Posterior vena cava (tissue), 2 donors: ENCODE measurements at places on chromosomes 16 and 17.

GRCh38 chr17:50346313-50347116 lies 589 bp downstream of the XYLT2 start:
- DNase-seq = peak; percentile 83

DNA sequence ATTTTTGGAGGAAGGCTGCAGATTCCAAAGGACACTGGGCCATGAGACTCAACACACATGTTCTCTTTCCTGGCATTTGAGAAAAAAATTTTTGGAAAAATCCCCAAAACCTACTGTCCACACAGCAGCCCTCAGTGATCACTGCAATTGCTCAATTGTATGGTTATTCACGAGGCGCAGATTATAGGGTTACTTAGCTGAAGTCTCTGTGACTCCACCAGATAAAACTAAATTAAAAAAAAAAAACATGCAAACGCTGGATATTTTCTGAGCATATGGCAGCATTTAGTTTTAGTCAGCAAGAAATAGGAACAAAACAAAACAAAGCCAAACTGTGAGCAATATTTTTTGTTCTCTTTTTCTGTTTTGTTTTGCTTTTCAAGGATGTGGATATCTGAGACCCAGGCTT lies 83.8 kb upstream of the FAM20A start:
- no peak for DNase-seq

DNA sequence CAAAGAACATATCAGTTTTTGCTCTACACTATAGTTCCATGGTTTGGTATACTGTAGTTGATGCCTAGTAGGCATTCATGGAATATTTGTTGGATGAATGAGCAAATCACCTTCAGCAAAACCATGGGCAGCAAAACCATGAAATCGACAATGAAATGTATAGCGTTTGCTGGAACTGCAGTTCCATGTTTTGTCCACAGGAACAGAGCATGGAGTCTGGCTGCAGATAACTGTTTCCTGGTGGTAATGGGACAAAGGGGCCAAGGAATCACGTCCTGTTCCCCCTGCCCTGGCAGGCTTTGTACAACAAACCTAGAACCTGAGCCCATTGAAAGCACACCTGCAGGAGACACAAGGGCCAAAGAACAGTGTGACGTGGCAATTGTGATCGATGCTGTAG lies 101.1 kb downstream of the USP31 start:
- no peak for DNase-seq

DNA sequence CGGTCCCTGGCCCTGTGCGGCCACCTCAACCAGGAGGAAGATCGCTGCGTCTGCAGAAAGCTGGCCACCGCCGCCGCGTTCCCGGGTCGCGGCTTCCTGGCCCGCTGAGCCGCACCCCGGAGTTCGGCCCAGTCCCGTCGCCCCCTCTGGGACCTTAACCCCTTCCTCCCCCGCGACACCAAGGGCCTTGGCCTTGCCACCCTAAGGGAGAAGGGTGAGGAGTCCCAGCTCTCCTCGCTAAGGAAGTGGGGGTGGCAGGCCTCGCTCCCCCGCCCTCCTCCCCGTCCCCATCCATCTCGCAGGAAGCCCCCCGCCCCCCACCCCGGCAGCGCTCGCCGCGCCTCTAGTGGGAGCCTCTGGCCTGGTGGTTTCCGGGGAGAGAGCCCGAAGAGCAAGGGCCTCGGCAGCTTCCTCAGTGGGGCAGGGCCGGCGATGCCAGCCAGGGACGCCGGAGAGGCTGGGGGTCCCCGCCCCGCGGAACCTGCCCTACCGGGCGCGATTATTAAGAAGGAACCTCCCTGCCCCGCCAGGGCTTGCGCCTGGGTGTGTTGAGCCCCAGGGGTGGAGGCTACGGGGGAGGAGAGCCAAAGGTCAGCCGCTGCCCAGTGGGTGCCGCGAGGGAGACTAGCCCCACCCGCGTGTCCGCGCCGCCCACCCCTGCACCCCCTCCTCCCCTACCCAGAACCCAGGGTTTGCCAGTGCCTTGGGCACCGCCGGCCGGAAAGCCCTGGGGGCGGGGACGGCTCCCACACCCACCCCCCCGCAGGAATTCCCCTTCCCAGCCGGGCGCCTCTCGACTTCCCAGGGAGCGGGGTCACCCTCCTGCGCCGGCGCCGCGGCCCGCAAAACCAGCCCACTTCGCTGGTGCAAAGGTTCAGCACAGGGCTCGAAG lies 6.8 kb downstream of the CBX4 start:
- DNase-seq = peak; percentile 75

DNA sequence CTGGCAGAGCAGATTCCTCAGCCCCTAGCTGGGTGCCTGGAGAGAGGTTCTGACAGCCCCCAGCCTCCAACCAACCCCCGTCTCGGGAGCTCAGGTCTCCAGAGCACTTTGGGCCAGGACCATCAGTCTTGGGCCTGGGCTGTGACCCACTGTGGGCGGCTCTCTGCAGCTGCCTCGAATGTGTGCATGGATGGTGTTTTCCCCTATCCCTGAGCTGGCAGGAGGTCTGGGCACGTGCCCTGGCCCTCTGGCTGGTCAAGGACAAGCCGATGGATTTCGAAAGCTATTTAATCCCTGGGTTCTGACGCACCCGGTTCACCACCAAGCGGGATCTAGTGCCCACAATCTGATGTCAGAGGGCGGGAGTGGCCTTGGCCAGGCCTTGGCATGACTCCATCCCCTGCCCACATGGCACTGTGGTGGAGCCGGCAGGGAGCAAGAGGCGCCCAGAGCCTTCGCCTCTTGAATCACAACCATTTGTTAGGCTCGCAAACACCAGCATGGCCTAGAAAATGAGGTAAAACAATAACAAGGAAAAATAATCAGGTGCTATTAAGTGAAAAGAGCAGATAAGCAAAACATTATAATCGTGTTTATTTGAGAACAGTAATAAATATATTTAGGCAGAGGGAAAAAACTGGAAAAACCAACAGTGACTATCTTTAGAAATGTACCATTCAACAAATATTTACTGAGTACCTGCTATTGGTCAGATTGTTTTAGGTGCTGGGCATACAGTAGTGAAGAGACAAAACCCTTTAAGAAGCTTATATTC lies 69.3 kb upstream of the TOB1 start:
- no peak for DNase-seq

DNA sequence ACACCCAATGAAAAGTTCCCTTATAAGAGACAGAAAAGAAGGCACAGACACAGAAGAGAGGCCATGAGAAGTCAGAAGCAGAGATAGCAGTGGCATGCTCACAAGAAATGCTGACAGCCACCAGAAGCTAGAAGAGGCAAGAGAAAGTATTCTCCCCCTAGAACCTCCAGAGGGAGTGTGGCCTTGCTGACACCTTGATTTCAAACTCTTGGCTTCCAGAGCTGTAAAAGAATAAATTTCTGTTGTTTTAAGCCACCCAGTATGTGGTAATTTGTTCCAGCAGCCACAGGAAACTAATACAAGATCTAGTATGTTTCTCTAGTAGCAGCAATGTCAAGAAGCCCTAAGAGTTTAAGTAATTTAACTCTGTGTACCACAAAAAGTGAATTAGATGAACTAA lies 87.2 kb upstream of the NOG start:
- DNase-seq = no peak
